ENCODE measurements at places on chromosomes 1 and 21.
A peak's percentile ranks its signal among the peaks of the same experiment; 100 is the strongest.

GRCh38 chr1:112694363-112694929 is 12.5 kb downstream of the RHOC start:
- no peak for DNase-seq

- no peak for DNase-seq
Measured at GRCh38 chr1:236888903-236889302, 93.8 kb downstream of the MTR start.

- DNase-seq, result no peak
Measured at GRCh38 chr1:12194666-12195216, 27.9 kb downstream of the TNFRSF1B start.

DNA sequence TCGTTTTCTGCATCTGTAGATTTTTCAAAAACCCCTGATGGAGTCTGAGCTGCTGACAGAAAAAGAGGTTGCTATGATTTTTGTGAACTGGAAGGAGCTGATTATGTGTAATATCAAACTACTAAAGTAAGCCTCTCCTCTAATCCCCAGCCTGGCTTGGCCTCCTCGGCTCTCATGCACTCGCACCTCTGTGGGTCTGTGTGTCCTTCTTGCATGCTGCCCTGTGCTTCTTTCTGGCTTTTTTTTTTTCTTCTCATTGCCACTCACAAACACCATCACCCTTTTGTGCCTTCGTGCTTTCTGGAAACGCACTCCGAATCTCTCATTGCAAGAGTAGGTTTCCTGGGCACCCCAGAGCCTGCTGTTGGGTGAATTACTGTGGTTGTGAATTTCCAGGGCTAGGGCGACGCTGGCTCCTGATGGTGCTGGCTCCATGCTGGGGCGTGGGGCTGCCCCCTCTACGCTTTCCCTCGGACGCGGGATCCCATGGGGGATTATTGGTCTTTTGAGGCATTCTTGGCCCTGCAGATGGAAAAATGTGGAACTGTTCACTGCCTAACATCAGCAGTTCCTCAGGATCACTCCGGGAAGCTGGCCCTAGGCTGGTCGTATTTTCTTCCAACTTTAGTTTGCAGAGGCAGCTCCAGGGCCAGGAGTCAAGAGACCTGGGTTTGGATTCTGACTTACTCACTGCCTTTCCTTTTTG is 56.8 kb downstream of the ATP5PO start:
- DNase-seq, result no peak

DNA sequence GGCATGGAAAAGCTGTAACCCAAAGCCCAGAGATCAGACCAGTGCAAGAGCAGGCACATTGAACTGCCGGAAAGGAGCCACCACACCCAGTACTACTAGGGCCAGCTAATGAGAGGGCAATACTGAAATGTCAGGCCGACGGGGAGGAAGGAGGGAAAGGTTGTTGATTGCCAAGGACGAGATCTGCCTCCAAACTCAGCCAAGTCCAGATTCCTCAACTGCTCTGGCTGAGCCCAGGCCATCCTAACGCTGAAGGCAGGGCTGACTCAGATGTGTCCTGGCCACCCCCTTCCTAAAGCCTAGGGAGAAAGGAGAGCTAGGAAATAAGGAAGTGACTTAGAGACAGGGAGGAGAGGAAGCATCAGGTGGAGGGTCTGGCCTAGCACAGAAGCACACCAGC is 42.1 kb upstream of the IPO9 start:
- no peak for DNase-seq

GRCh38 chr1:20587661-20588053 is 1.2 kb upstream of the CDA start:
- no peak for DNase-seq

GRCh38 chr1:209628618-209629299 is 23.5 kb downstream of the LAMB3 start:
- DNase-seq, result no peak

- DNase-seq, result no peak
Measured at GRCh38 chr21:16454399-16454798, 724.6 kb downstream of the USP25 start.

DNA sequence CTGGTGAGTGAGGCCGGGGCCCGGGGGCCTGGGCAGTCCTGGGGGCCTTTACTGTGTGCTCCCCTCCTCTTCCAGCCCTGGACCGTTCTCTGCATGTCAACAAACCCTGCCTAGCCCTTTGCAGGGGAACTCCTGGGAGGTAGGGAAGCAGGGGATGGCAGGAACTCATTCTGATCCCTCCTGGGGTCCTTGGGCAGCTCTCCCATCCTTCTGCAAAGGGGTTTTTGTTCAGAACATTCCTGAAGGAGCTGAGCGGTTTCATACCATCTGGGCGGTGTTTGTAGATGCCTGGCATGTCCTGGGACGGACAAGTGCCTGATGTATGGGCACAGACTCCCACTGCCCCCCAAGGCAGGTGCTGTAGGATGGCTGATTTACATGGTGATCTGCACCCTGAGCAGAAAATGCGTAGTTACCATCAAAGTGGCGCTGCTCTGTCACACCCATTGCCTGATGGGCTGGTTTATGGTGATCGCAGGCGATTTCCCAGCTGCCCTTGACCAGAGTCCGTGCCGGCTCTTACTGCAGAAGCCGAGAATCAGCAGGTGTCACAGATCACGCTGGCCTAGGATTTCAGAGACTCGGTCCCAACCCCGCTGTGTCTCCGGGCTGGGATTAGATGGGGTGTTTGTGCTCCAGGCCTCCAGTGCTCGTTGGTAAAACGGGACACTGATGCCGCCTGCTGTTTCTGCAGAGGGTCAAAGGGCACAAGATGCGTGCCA is 71.6 kb upstream of the TRAPPC10 start:
- no peak for DNase-seq

DNA sequence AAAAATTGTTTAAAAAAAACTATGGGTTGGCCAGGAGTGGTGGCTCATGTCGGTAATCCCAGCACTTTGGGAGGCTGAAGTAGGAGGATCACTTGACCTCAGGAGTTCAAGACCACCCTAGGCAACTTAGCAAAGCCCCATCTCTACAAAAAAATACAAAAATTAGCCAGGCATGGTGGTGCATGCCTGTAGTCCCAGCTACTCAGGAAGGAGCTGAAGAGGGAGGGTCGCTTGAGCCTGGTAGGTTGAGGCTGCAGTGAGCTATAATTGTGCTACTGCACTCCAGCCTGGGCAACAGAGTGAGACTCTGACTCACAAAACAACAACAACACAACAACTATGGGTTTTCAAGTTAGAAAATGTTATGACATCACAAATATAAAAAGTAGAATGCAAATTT is 16.4 kb downstream of the SLAMF7 start:
- no peak for DNase-seq

GRCh38 chr1:65773391-65774123 is 19.1 kb upstream of the PDE4B start:
- DNase-seq, result no peak

- DNase-seq, result no peak
Measured at GRCh38 chr1:27563341-27563590, 40.7 kb downstream of the AHDC1 start.

- no peak for DNase-seq
Measured at GRCh38 chr1:92989253-92989652, 28.0 kb upstream of the DIPK1A start.

GRCh38 chr1:224368409-224368808 is 11.7 kb downstream of the CNIH4 start:
- no peak for DNase-seq

GRCh38 chr1:181100015-181100905 is 11.8 kb downstream of the IER5 start:
- no peak for DNase-seq

- DNase-seq, result no peak
Measured at GRCh38 chr1:191255354-191256054, 777.8 kb upstream of the BRINP3 start.

- DNase-seq, result no peak
Measured at GRCh38 chr1:210866532-210866931, 267.4 kb downstream of the KCNH1 start.

DNA sequence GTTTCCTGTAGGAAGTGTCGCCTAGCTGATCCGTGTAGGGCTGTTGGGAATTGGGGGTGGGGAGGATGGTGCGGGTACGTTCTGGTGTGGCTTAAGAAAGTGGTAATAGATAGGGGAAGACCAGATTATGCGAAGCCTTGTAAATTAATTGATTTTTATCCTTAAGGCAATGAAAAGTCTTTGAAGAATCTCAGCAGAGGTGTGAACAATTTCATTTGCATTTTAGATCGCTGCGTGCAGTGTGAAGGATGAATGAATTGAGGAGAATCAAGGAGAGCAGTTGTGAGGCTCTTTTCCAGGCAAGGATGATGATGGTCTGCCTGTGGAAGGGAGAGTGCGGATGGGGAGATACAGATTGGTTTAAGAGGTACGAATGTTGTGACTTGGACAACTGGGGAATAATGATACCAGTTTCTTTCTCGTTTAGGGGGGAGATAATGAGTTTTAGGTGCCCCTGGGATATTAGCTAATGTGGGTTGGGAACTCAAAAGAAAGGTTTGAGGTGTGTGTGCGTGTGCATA is 813 bp upstream of the DEDD start:
- no peak for DNase-seq

- no peak for DNase-seq
Measured at GRCh38 chr1:240927821-240928220, 315.9 kb upstream of the GREM2 start.

DNA sequence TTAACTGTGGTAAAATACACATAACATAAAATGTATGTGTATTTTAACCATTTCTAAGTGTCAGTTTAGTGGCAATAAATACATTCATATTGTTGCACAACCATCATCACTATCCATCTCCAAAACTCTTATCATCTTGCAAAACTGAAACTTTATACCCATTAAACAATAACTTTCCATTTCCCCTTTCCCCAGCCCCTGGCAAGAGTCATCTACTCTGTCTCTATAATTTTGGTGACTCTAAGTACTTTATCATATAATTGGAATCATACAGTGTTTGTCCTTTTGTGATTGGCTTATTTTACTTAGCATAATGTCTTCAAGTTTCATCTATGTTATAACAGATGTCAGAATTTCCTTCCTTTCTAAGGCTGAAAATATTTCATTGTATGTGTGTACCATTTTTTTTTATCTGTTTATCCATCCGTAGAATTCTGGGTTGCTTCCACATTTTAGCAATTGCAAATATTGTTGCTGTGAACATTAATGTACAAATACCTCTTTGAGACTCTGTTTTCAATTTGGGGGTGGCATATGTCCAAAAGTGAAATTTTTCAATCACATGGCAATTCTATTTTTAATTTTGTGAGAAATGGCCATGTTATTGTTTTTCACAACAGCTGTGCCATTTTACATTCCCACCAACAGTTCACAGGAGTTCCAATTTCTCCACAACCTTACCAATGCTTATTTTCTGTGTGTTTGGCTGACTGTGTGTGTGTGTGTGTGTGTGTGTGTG is 153.9 kb upstream of the GORAB start:
- DNase-seq, result no peak

DNA sequence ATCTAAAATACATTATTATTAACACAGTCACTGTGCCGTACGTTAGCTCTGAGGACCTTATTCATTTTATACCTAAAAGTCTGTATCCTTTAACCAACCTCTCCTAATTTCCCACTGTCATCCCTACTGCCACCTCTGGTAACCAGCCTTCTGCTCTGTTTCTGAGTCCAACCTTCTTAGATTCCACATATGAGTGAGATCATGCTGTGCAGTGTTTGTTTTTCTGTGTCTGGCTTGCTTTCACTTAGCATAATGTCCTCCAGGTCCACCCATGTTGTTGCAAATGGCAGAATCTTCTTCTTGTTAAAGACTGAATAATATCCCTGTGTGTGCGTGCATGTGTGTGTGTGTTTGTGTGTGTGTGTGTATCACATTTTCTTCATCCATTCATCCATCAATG is 64.2 kb downstream of the ETS2 start:
- no peak for DNase-seq

GRCh38 chr1:6111571-6111970 is 65.9 kb downstream of the KCNAB2 start:
- no peak for DNase-seq

GRCh38 chr21:33089395-33090119 is 19.6 kb downstream of the OLIG1 start:
- no peak for DNase-seq

DNA sequence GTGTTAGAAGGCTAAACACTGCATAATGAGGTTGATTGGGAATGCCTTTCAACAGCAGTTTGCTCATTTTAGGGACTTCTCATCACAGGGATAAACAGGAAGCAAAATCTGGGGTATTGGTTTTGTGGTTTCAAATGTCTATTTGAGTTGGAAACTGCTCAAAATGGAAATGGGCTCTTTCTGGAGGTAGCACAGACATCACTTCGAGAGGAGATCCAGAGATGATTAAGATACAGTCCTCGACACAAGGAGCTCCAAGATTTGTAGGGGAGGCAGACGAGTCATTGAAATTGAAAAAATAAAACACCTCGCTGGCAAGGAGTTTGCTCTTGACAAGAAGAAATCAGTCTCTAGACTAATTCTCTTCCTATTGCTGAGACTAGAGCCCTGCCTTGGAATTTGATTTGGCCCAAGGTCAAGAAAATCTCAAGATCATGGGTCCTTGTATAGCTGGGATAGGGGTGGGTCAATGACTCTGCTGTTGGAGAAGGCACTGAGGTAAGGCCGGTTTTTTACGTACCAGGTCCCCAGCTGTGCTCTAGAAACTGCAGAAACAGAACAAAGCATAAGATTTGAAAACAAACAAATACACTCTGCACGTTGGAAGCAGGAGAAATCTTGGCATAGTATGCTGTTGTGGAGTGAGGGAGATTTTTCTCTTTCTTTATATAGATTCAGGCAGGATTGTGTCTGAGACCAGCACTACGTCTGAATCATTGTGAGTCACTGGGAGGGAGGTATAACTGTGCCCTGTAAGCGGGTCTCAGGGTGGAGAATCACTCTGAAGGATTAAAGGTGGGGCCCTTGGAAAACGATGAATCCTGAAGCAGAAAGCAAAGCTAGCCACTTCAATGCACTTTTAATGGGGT is 17.7 kb upstream of the KLHDC8A start:
- no peak for DNase-seq

DNA sequence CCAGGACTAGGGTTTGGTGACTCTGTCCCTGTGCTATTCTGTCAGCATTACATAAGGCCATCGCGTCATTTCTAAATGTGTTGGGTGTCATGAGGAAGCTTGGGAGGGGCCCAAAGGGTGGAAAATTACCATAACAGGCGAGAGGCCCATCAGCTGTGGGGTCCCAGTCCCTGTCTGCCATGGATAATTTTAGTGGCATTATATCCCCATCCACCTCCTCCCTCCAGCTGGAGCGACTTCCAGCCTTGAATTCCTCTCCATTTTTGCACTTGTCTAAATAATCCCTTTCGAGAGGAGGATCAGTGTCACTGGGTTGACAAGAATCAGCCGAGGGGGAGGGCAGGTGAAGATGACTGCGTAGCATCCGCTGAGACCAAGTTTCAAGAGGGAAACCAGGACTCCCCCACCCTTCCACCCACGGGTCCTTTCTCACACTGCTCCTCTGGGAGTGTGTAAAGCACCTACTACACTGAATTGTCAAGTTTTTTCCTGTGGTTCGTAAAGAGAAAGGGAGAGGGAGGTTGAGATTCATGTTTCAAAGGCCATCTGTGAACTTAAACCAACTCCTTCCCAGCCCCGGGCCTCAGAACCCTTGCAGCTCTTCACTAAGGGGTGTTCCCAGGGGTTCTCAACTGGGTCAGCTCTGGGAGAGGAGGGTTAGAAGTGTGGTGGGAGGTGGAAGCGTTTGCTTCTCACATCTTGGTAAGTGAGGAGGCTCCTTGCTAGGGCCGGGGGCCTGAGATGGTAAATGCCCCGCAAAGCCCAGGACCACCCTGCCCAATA is 29.2 kb downstream of the VASH2 start:
- DNase-seq, result no peak

- peak; percentile 5 for DNase-seq
Measured at GRCh38 chr1:107782217-107782845, 182.6 kb downstream of the VAV3 start.
